Right renal cortex interstitium (tissue), 3 donors: ENCODE measurements at places on chromosomes 7 and 10. TPM values are rescaled to one million over a fixed set of nuclear protein-coding genes. Genes with fewer than 3 reads are reported as not detected.

The CAMK1D gene
- 10.7 TPM for polyA plus RNA-seq

DNA sequence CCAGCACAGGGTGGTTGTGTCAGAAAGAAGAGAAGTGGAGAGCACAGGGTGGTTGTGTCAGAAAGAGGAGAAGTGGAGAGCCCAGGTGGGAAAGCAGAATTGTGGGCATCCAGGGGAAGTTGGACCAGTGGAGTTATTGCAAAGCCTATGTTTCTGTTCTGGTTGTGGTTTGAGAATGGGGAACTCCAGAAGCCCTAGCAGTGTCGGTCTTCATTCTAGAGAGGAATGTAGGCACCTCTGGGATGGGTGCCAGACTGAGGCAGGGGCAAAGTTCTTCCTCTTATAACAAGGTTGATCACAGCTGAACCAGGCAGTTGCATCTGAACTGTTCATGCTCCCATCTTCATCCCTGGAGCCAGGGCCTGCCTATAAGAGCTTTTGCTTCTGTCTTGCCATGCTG is 954 bp downstream of the FSCN3 start:
- DNase-seq: no peak

DNA sequence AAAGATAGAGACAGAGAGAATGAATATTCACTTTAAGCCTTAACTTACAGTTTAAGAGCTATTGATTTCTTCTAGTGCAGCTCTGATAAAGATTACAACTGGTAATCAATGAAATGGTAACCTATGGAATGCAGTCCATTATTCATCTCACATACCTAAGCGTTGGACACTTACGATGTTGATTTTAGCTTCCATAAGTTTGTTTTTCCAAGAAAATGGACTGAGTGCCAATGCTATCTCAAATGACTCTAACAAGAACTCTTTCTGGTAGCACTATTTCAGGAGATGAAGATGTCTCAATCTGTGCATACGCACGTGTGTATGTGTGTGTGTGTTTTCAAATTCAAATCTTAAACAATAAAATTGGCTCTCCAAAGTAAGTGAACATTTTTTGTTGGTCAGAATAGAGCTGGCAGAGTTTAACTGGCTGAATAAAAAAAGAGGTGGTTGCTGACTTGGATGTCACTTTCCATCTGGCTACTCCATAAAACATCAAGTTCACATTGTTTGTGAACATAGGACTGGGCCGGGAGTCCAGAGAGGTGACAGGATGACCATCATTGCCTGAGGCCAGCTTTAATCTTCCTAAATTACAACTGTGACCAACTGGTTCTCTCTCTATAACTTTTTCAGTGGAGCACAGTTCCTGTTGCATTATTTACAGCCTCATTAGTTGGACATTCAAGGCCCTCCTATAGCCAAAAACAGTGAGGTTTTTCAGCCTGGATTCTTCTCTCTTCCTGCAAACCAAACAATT is 106.9 kb upstream of the CSTF2T start:
- DNase-seq: no peak

DNA sequence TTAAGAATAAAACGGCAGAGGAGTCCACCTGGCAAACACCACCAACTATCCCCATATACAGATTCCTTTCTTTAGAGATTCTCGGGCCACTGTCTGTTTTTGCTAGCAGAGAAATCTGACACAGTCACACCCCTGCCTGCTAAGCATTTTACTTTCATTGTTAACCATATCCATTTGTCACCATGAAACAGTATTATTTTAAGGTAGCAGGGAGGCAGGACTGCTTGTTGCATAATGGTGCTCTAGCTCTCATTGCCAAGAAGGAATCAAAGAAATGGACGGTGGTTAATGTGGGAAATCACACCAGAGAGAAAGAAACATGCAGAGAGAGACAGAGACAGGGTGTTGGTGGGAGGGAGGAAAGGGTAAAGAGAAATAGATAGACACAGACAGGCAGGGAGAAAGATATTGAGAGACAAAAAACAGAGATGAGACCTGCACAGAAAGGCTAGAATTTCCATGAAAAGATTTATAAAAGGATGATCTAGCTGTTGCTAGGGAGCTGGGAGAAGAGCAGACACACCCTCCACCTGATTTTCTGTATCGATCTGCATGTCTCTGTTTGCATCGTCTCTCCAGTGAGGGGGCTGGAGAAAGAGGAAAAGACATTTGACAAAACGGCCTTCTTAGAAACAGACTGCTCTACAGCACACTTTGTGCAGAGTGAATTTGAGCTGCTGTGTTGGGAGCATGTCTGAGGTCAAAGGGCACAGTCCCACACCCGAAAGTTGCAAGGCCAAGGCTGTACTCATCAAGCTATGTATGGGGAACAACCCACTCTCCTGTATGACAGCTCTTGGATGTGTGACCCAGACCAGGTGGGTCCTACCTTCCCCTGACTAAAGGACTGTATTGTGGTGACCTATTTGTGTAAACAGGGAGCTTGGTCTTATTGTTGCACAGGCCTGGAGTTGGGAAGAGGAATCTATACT is 303.1 kb downstream of the FZD1 start:
- DNase-seq: no peak

GRCh38 chr7:68461430-68461829 is 1136.8 kb upstream of the AUTS2 start:
- DNase-seq: no peak

- DNase-seq: no peak
These were observed 264.7 kb downstream of the ELFN1 start for GRCh38 chr7:1934756-1935155.

DNA sequence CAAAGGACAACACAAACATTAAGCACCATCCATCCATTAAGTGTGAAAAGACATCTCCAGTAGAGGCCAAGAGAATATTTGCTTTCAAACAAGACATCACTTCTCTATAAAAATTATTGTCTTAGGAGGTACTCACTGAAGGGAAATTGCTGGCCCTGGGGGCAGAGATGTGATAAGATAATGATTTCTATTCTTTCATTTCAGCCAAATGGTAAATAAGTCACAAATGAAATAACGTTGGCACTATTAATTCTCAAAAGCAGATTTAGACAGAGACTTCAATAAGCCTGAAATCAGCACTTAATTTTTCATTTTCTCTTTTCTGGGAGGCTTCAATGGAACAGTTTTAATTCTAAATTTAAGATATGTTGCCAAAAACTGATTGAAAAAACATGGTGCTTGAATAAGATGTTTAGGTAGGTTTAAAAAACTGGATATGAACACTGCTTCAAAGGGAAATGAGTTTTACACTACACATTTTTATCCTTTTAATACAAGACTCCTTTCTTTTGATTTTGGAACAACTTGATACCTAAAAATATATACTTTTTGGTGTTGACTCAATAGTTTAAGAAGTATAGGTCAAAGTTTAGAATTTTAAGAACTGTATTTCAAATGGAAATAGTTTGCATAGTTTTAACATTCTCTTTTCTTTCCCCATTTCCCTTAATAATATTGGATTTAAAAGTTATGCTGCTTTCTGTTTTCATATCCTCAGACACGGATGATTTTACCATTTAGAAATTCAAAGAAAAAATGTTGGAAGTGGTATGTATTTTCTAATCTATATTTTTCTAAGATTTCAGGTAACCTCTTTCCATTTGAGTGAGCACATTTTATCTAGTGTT is 204.0 kb downstream of the AHR start:
- no peak for DNase-seq

DNA sequence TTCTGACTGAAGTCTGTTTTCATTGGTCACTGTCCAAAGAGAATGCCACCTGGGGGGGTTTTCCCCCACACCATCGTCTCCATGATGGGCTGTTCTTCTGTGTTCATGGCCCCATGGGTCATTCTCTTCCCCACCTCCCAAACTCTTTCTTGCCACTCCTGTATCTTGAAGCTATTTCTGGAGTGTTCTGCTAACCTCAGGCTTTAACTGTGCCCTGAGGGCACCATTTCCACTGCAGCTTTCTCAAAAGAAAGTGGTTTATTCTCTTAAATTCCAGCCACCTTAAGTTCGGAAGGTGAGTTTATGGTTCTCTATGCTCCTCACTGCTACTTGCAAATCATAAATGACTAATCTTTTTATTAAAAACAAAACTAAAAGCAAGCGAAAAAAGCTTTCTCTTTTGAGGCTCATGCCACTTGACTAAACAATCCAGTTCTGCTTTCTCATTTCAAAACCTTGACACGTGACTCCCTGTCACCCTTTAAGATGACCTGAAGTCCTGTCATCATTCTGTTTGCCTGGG is 7.4 kb upstream of the APBB1IP start:
- no peak for DNase-seq

GRCh38 chr7:149006345-149006725 is 22.0 kb downstream of the PDIA4 start:
- DNase-seq: no peak

The UCMA gene
- not detected for polyA plus RNA-seq

DNA sequence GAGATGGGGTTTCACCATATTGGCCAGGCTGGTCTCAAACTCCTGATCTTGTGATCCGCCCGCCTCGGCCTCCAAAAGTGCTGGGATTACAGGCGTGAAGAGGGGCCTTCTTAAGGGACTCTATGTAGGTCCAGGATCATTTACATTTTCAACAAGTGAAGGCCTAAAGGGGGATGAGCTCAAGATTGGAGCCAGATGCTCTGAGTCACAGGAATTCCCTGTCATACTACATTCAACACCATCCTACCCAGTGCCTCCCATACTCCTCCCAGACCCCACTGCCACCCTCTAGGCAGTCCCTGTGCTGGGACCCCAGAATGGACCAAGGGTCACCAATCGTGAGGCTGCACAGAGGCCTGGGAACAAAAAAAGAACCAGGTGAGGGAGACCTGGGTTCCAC is 29.9 kb downstream of the CYTH3 start:
- no peak for DNase-seq
